ENCODE measurements at places on chromosomes 6 and 20.
A peak's percentile ranks its signal among the peaks of the same experiment; 100 is the strongest.

DNA sequence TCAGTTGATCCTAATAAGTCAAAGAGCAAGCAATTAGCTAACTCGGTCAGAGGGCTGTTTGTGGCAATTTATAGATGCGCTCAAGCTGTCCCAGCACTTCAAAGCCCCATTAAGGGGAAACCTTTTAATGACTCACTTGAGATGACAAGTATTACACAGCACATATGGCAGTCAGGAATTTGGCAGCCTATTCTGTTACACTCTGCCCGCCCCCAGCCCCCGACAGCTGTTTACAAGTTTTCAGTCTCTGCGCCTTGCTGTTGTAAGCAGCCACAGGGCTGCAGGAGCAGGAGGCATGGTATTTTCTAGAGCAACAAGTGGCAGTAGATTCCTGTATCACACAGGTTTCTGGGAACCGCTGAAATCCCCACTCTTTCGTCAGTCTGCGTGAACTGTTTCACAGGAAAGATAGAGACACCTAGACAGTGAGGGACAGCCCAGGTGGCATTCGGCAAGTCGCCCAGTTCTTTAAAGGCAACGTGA lies 263.0 kb downstream of the FOXC1 start:
- peak; percentile 9 for DNase-seq

DNA sequence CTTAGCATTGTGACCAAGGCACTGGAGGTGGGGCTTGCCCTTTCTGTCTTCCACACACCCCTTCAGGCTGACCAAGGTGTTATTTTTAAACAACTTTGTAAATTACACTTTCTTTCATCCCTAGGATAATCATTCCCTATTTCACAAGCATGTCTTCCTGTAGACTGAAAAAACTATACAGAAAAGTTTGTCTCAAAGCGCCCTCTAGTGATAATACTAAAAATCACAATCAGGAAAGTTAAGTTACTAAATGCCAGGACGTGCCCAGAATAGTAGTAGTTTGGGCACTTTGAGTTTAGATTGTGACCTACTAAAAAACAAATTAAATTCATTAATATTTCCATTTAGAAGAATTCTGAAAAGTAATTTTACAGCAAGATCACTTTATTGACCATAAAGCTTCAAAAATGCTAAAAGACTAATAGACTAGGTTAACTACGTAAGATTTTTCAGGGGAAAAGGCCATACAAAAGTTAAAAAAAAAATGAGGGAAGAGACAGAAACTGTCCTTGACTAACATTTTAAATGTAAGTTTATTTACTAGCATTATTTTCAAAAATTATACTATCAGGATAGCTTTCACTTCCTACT lies 123.3 kb upstream of the DUSP22 start:
- no peak for DNase-seq

DNA sequence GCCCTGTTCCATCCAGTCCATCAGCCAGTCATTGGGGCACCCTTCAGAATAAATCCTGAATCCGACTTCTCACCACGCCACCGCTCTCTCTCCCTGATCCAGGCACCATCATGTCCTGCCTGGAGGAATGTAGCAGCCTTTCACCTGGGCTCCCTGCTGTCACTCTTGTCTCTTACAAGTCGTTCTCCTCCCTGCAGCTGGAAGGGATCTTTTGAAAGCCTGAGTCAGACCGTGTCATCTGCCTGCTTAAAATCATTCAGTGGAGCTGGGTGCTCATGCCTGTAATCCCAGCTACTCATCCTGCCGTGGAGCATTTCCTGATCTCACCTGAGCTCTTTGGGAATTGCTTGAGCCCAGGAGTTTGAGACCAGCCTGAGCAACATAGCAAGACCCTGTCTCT lies 19.2 kb upstream of the KCNG1 start:
- DNase-seq: no peak

GRCh38 chr20:41379551-41379950 lies 12.9 kb upstream of the EMILIN3 start:
- no peak for DNase-seq

- DNase-seq: no peak
Measured at GRCh38 chr6:113653275-113653674, 203.9 kb upstream of the MARCKS start.

GRCh38 chr6:37110500-37111461 lies 59.2 kb upstream of the PIM1 start:
- DNase-seq: no peak

GRCh38 chr20:58179083-58179431 lies 49.4 kb downstream of the ANKRD60 start:
- DNase-seq: no peak

DNA sequence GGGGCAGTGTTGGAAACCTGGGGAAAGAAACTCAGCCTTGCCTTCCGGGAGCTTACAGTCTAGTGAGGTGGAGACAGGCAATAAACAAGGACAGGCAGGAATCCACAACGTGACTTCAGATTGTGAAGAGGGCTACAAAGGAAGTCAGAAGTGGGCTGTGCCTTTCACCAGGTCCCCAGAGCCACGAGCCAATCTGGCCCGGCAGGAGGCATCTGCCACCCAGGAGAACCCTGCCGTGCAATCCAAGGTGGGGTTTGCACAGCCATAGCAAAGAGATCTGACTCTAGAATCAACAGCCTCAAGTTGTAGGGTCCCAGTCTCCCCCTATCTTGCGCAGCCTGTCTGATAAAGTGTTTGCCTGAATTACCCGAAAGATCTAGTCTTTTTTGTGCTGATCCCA lies 5.5 kb downstream of the SLC32A1 start:
- DNase-seq: no peak

DNA sequence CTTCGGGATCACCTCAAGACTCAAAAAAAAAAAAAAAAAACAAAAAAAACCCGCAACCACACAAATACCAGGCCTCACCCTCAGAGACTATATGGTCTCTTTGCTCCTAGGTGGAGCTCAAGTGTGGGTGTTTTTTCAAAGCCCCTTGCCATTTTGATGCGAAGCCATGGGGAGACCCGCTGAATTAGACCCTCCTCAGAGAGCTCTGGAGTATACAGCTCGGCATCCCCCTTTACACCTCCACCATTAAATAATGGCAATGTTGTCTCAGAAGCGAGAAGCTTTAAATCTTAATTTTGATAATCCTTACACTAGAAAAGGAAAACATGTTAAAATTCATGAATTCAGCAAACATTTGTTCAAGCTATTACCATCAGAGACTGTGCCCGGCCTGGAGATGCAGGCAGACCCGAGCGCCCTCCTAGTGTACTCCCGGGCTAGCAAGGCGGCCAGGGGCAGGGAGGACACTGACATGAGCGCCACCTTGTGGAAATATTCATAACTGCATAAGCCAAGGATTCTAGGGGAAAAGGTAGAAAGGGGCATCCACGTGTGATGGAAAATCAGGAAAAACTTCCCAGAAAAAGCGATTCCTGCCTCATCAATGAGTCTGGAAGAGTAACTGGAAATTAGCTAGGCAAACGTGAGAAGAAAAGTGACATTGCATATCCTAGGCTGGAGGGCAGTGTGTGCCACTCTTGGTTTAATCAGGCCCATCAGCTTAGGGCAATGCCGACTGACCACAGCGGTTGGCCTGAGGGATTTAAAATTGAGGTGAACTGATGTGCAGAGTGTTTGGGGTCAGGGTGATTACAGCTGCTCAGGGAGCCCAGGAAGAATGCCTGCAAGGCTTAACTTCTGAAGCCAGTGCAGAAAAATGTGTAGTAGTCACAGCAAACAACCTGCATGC lies 72.5 kb downstream of the B3GAT2 start:
- peak; percentile 39 for DNase-seq

- DNase-seq: no peak
Measured at GRCh38 chr20:60211618-60212463, 253.6 kb downstream of the CDH26 start.

DNA sequence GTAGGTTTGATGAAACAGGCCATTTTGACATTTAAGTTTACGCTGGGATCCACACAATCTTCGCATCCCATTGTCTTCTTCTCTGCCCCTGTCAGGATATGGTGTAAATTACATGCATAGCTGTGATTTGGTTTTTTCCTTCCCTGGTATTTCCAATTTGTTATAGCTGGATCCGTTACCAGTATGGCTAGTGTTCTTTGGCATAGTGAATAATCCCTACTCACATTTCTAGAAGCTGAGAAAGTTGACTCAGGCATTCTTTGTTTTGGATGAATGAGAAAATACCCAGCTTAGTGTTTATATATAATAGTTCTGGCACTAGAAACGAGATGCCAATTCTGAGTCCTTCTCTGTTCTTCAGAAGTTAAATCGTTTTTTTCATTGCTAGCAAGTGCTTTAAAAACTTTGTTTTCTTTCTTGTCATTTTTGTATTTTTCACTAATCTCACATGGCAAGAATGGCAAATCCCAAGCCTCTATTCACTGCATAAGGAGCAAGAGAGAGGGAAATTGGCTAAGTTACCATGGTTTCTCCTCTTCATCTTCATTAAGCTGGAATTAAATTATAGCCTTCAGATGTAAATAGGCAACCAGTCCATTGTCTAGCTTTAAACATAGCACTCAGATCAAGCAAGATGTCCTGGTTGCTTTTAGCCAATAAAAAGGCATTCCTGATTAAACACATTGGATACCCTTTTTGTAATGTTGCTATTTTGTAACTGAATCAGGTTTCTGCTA lies 91.9 kb upstream of the LAMP5 start:
- DNase-seq: no peak

DNA sequence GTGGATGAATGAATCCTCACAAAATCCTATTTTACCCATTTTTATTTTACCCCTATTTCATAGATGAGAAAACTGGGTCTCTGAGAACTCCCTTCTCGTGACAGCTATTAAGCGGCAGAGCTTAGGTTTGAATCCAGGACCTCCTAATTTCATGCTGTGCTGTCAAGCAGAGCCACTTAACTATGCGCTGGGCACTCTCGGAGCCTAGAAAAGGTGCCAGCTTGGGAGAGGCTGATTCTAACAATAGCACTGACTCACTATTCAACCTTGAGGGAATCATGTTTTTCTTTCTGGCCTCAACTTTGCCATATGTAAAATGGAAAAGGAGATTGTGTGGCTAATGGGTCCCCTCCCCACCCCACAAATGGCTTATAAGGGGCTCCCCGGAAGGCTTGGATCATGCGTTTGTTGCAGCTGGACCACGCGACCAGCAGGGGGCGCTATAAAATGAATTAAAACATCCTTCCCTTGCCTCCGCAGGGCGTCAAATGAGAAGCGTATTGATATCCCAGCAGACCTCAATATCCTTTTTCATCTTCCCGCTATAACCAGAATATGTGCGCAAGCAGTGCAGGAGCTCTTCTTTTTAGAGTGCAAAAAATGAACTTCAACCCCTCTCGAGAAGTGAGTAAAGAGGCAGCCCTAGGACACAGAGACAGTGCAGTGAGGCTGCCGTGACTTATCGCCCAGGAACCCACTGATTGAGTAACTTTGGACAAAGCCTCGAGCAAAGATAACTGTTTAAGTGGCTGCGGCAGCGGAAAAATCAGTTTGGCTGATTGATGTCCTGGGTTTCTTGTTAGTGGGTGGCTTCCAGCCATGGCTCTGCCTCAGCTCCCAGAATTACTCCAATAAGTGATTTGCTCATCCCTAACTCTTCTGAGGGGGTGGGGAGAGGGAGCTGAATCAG lies 12.8 kb upstream of the PDYN start:
- no peak for DNase-seq

DNA sequence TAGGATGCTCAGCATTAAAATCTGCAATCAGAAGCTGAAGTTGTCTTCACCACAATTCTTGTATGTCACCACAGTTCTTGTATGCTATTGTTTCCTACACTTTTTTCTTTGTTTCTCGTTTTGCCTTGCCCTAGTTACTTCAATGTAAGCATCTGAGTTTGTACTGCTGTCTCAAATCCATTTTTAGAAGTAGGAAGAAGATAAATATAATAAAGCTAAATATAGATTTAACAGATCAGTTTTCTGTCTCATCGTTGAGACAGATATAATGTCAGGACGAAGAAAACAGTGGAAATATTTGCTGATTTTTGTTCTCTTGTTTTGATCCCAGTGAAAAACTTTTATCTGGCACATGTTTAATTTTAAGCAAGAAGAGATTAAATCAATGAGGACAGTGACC lies 318.0 kb downstream of the QKI start:
- DNase-seq: no peak

GRCh38 chr6:142320366-142320765 lies 18.6 kb downstream of the ADGRG6 start:
- no peak for DNase-seq
